Effector memory CD8-positive, alpha-beta T cell (primary cell): ENCODE measurements at places on chromosomes 4 and X.

- no peak for DNase-seq
These were observed 451.3 kb downstream of the TLL1 start for GRCh38 chr4:166324321-166324720.

DNA sequence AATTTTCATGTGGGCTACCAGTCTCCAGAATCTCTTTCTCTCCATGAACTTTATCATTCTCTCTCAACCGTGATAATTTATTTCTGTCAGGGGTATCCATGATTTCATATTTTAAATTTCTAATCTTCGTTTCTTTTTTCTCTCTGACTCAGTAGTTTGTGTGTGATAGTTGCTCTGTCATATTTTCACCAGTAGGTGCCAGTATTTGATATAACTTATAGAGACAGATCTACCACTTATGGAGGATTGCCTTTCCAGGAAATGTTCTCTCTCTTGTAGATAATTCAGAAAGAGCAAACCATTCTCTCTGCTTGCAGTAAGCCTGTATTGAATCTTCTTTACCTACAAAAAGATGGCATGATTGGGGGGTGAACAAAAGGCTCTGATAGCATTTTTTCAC lies 79.3 kb upstream of the DYNLT3 start:
- DNase-seq, result no peak

DNA sequence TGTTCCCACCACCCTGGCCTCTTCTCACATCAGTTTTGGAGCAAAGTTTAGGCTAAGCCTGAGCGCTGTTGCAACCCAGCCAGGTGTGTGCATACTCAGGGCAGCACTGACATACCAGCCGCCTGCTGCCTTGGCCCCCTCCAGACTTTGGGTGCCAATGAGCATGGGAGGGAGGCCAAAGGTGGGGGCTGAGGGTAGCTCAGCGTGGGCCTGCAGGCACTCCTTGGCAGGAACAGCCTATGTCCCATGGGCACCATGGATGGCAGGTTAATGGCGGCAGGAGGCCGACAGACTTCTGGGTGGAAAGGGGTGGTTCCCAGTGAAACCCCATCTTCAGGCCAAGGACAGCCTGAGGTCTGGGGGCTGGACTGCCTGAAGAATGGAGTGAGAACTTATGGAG lies 462.2 kb downstream of the ADGRL3 start:
- no peak for DNase-seq

GRCh38 chrX:10634392-10635161 lies 14.2 kb upstream of the MID1 start:
- no peak for DNase-seq

DNA sequence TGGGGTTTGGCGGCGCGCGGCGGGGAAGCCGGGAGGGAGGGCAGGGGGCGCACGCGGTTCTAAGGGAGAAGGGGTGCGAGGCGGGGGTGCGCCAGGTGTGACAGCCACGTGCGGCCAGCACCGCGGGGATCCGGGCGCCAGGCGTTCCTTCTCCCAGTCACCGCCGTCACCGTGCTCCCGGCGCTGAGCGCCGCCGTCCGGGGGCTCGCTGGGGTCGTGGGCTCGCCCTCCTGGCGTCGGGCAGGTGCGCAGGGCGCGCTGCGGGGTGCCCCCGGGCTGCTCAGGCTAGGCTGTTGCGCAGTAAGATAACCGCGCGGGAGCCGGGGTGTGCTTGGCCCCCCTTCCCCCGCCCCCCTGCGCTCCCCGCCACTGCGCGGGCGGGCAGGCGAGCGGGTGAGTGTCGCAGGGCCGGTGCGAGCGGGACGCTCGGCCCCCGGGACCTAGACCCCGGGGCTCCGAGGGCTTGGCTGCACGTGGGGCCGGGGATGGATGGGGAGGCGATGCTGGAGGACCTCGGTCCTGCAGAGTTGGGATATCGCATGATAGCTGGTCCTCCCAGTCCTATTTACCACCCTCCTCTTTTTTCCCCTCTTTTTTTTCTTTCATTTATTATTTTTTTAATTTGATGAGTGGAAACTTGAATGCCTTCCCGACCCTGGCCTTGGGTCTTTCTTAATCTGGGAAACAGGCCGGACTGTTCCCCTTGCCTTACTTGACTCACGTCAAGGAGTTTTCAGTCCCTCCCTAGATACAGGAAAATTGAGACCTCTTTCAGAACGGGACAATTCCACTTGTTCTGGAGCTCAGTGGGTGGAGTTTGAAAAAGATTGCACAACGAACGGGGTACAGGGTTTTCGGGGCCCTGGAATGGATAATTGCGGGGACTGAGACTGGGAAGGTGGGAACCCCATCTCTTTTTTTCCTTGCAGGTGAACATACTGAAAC lies 797 bp downstream of the TXLNG start:
- DNase-seq, result peak; percentile 15

DNA sequence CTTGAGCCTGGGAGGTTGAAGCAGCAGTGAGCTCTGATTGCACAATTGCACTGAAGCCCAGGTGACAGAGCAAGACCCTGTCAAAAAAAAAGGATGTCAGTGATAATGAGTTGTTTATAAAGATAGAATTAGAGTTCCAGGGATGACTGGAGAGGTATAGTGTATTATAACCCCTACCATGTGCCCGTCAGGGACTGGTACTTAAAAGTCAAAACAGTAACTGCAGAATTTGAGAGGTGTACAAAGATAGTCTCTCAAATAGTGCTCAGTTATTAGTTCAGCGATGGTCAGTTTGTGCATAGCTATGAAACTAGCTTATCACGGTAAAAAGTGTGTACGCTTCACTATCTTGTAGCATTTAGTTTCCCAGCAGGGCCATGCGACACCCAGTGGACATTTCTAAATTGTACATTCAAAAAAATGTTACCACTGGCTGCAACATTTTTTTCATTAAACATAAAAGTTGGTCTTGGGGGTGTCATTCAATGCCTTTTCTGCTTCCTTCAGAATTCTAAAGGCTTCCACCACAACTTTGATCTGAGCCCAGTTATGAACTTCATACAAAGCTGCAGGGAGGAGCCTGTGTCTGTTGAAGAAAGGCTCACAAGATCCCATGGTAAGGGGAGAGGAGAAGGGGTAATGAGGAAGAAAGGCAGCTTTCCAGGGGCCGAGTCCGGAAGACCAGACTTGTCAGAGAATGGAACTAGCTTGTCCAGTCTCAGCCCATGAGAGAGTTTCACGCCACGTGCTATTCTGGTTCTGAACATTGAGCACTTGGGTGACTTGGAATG lies 9.2 kb upstream of the GYG2 start:
- DNase-seq, result no peak
